ENCODE measurements at places on chromosomes 6 and 20. TPM values are rescaled to one million over a fixed set of nuclear protein-coding genes. Genes with fewer than 3 reads are reported as not detected.

Gene SNX21
- 54.0 TPM for total RNA-seq

Gene SOBP
- 18.6 TPM for total RNA-seq

Gene MYCT1
- 9.1 TPM for total RNA-seq

Gene PAK5
- 0.06 TPM for total RNA-seq

Gene HTR1B
- 2.6 TPM for total RNA-seq

Gene BPIFB4
- total RNA-seq: not detected

Gene CLIC5
- total RNA-seq: 6.3 TPM

Gene SLC22A1
- total RNA-seq: 0.26 TPM

Gene CARMIL1
- 10.0 TPM for total RNA-seq

Gene FAM83C
- not detected for total RNA-seq

Gene DEFB132
- total RNA-seq: not detected

Gene MOG
- not detected for total RNA-seq

Gene DNAH8
- total RNA-seq: not detected

Gene MUC22
- not detected for total RNA-seq

Gene LY6G5C
- total RNA-seq: 2.0 TPM

Gene HLA-DQA1
- 1.7 TPM for total RNA-seq

Gene HCRTR2
- not detected for total RNA-seq

Gene HLA-DOB
- 0.33 TPM for total RNA-seq

Gene TPBG
- 118 TPM for total RNA-seq

Gene PREX1
- total RNA-seq: 37.1 TPM

Gene SYNGAP1
- total RNA-seq: 11.5 TPM

Gene PPP1R10
- total RNA-seq: 44.9 TPM

Gene TMEM14C
- total RNA-seq: 140 TPM

Gene DSP
- 9.4 TPM for total RNA-seq

Gene SLC35D3
- total RNA-seq: 0.17 TPM

Gene RFX6
- not detected for total RNA-seq

Gene MAK
- total RNA-seq: not detected

Gene GRM4
- not detected for total RNA-seq

Gene TCP11
- not detected for total RNA-seq

Gene SOX18
- total RNA-seq: 5.6 TPM

Gene FNDC1
- total RNA-seq: 4.2 TPM

Gene SMLR1
- not detected for total RNA-seq

Gene FAXC
- 41.7 TPM for total RNA-seq

Gene KCNK5
- total RNA-seq: 7.9 TPM

Gene TGM2
- 385 TPM for total RNA-seq

Gene HCK
- 9.0 TPM for total RNA-seq
